Stimulated activated CD8-positive, alpha-beta memory T cell treated with anti-CD3 and anti-CD28 coated beads, Interleukin-7, amount 100 ng/mL, for 1 hour (primary cell): ENCODE measurements at places on chromosomes 6 and 20.

DNA sequence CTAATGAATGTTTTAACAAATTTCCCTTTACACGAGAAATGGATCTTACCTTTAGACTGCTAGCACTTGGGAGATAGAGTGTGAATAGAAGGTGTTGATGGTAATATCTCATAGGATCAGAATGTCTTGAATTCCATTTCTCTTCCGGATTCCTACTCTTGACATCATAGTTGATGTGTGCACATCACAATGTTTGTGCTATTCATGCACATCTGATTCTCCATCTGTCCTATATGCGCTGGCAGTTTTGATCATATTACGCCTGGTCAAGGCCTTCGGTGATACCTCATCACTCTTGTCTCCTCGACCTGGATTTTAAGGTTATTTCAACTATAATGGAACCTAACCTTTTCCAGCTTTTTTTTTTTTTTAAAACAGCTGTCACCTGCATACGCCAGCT, 16.8 kb upstream of the ACAT2 start:
- DNase-seq = no peak

DNA sequence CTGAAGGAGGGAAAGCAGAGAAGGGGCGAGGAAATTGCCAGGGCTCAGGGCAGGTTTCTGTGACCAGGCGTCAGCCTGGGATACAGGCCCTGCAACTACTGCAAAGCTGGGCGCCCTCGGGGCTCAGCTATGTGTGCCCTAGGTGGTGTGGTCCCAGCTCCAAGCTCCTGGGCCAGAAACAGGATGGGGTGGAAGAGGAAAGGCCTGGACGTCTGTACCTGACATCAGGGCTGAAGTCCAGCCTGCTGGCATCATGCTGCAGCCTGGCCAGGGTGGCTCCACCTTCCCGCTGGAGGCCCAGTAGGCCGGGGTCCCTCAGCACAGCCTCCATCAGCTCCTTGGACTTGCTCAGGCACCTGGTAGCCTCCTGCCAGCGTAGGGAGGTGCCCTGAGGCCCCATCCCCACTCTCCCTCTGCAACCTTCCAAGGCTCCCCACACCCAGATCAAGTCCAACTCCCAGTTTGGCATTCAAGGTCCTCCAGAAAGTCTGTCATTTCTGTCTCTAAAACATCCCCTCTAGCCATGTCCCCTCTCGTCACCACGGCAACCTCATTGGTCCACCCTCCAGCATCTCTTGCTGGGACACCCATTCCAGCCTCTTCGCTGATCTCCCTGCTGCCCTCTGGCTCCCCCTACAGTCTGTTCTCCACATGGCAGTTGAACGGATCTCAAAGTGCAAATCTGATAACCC, 38.2 kb downstream of the KIAA1755 start:
- DNase-seq = no peak

DNA sequence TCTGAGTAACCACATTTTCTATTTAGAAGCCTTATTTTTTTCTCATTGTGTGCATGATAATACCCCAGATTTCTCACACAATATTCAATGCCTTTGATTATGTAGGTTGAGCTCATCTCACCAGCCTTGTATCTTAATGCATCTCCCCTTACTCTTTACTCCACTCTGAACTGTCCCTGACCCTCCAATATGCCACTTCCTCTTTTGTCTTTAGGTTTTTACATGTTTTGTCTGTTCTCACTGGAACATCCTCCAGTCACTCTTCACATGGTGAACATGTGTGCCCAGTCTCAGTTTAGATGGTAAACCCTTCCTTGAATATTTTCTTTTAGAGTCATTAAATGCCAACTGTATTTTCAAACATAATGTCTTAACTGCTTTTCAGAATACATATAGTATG, 392.9 kb upstream of the IMPG1 start:
- no peak for DNase-seq

DNA sequence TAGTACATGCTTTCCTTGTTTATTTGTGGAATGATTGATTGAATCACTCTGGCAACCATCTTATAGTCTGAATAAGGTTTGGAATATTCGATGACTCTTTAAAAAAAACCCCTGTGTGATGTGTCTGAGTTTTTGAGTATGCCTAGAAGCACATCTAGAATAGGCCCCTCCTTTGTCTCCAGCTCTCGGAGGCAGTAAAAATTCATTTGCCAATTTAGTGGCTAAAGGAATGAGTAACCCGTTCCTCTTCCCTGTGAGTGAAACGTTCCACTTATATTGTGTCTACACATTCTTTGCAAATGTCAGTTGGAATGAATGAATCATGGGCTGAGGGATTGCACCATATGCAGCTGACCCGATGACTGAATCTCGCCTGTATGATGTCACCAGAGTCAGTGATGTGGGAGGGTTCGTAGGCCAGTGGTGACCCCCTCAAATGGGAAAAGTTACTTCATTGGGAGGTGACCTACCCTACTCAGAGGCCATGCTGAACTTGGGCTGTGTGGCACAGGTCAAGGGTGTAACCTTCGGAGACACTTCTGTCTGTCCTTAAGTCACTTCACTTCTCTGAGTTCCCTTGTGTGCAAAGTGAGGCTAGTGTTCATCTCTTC, 21.6 kb downstream of the MOCS3 start:
- DNase-seq = no peak

- DNase-seq = no peak
Measured at GRCh38 chr20:41169162-41169690, 31.9 kb downstream of the PLCG1 start.

- no peak for DNase-seq
Measured at GRCh38 chr6:90159452-90159851, 137.2 kb downstream of the BACH2 start.

DNA sequence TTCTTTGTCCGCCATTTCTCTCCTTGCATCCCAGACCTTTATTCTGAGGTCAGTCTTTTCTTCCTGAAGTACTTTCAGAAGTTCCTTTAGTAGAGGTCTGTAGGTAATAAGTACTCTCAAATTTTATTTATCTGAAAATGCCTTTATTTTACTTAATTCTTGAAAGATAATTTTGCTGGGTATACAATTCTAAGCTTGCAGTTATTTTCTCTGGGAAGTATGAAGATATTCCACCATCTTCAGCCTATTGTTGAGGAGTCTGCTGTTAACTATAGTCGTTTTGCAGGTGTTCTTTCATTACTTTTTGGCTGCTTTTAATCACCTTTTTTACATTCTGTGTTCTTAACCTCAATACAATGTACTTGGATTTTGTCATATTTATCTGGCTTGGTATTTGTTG, 13.5 kb upstream of the FNDC1 start:
- DNase-seq = no peak

GRCh38 chr6:170292111-170292406, 1.2 kb upstream of the DLL1 start:
- DNase-seq = no peak

DNA sequence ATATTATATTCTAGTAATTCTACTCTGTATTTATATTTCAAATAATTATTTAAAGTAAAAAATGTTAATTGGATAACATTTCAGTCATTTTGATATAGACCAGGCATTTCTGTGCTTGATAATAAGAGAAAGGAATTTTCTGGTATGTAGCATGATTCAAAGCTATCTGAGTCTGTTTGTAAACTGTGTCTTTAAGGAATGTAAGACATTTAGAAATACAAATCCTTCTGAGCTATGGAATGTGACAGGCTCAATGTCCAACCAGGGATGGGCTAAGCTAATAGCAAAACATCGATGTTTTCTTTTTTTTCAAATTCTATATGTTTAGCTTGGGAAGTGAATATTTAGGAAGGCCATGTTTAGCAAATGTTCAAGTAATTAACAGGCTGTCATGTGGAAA, 41.5 kb upstream of the FAM83B start:
- no peak for DNase-seq

- DNase-seq = no peak
Measured at GRCh38 chr6:159038914-159039884, 5.6 kb downstream of the TAGAP start.

- DNase-seq = no peak
Measured at GRCh38 chr6:29946223-29947076, 4.1 kb downstream of the HLA-A start.
